Substantia nigra (tissue), 51 donors: ENCODE measurements at places on chromosomes 11 and 22.

DNA sequence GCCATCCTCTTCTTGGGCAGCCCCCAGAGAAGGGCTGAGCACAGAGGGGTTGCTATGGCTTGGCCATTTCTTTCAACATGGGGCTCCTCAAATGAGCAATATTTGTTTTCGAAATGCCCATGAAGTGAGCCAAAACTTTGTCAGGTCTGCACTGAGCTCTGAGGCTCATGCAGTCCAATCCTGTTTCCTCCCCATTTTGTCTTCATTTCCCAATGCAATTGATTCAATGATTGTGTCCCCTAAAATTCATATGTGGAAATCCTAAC lies 60.6 kb upstream of the CD44 start:
- no peak for DNase-seq

DNA sequence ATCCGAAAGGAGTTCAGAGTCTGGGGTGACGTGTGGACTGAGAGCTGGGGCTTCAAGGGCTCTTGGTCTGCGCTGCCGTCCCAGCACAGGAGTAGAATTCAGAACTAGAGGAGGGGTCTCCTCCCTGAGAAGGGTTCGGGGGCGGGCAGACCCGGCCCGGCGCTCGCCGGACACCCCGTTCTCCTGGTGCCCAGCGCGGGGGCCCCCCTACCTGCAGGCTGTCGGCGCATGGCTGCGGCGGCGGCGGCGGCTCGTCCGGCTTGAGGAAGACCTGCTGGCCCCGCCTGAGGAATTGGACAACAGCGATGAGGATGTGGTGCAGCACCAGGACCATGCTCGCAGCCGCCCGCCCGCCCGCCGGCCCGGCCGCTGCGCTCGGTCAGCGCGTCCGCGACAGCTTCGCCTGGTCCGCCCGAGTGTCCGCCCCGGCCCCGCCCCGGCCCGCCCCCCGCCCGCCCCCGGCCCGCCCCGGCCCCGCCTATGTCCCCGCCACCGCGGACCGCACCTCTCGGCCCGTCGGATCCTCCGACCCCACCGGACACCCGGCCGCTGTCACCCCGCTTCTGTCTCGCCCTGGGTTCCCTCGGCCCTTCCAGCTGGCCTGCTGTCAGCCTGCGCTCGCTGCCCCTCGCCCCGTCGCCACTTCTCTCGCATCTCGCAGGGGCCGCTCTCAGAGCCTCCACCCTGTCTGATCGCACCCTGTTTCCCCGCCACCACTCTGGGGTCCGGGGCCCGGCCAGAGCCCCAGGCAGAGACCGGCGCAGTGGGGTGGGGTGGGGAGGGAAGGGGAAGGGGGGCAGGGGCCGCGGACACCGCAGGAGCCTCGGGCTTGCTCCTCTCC lies 32.0 kb downstream of the PDE2A start:
- DNase-seq: peak; percentile 26

GRCh38 chr11:1754376-1755150 lies 4.2 kb upstream of the IFITM10 start:
- DNase-seq: no peak

- no peak for DNase-seq
These were observed 30.7 kb downstream of the TIMP3 start for GRCh38 chr22:32832174-32832573.

- no peak for DNase-seq
These were observed 36.4 kb upstream of the ZNRF3 start for GRCh38 chr22:28846994-28847393.

GRCh38 chr11:102560555-102561011 lies 30.0 kb upstream of the MMP7 start:
- DNase-seq: no peak

- DNase-seq: no peak
These were observed 728.1 kb downstream of the BRD1 start for GRCh38 chr22:49099496-49100124.

GRCh38 chr22:40472579-40472978 lies 102.2 kb downstream of the SGSM3 start:
- DNase-seq: no peak

GRCh38 chr11:6670202-6670830 lies 12.8 kb downstream of the MRPL17 start:
- no peak for DNase-seq

DNA sequence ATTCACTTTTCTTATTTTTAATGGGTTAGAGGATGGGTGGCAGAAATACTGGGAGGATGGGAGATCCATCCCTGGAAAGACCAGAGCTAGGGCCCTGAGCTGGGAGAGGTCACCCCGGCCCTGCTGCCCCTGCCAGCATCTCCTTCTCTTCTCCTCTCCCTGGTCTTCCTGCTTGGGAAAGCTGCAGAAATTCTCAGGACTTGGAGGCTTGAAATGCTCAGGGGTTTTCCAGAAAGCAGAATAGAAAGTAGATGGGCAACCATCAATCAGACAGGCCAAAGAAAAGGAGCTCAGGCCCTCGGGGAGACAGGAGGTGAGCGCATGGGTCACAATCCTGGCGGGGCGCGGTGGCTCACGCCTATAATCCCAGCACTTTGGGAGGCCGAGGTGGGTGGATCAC lies 1.5 kb downstream of the APOBEC3H start:
- DNase-seq: no peak

DNA sequence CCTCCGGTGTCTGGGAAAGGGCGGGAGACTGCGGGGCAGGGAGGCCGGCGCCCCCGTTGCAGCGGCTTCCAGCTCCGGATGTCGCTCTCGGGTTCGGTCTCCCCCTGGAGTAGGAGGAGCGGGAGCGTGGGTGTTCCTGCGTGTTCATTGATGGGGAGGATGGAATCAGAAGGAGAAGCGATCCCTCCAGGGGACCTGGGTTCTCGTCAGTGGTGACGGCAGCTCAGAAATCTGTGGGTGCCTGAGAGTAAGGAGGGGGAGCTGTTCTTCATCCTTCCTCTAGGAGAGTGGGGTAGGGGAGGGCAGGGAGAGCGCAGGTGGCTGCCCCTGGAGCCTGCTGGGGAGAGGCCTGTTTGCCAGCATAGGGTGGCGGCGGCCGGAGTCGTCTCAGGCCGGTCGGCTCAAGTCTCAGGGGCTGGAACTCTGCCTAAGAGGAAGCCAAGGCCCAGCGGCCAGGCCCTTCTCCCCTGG lies 1.1 kb downstream of the UBASH3B start:
- DNase-seq: no peak

DNA sequence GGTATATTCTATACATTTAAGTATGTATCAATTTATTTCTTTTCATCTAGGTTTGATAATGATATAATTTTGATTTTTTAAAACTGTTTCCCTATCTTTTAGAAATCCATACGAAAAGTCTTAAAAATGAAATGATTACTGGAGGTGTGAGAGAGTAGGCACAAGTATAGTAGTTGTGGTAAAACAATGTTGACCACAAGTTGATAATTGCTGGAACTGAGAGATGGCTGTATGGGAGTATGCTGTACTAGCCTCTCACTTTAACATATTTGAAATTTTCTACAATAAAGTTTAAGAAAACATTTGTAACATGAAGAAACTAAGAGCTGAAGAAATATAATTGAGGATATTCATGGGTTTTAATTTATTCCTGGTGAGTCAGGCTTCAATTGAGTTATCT lies 30.0 kb downstream of the FSHB start:
- no peak for DNase-seq

GRCh38 chr11:118629761-118630661 lies 22.6 kb downstream of the PHLDB1 start:
- no peak for DNase-seq

DNA sequence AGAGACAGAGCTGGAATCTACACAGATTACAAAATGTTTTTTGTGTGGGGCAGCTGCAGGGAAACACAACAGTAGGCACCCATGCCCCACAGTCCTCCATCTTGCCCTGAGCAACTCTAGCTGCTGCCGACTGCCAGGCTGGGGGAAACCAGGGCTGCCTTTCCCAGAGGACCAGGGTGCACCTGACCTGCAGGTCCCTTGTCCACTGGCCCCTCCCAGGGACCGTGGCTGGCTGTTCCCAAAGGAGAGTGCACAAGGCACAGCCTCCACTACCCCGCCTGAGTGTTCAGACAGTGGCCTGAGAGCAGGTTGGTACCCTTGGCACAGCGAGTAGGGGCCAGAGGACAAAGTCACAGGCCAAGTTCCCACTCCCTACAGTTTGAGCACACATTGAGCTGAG lies 181.8 kb downstream of the BARX2 start:
- DNase-seq: no peak

GRCh38 chr22:49418943-49419342 lies 408.7 kb downstream of the BRD1 start:
- no peak for DNase-seq

DNA sequence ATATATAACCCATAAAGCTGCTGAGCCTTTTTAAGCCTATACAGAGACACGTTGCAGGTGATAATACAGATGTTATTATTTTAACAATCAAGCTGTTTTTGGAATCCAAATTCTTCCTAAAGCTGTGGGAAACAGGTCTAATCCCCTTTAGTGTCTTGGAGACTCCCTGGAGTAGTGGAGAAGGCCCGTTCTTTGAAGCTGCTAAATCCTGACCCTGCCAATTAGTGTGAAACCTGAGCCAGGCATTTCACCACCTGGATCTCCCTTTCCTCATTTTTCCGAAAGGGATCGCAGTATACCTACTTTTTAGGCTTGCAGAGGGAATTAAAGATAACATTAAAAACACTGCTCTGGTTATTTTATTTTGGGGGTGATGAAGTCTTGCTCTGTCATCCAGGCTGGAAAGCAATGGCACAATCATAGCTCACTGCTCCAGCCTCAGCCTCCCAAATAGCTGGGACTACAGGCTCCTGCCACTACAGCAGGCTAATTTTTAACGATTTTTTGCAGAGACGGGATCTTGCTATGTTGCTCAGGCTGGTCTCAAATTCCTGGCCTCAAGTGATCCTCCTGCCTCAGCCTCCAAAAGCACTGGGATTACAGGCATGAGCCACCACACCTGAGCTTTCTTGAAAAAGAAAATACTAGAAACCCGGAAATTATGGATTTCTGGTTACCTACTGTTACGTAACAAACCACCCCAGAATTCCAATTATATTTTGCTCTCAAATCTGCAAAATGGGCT lies 1.7 kb upstream of the EIF4ENIF1 start:
- DNase-seq: no peak

- DNase-seq: no peak
These were observed 12.5 kb downstream of the USH1C start for GRCh38 chr11:17531636-17532113.

- no peak for DNase-seq
These were observed 40.1 kb upstream of the LYVE1 start for GRCh38 chr11:10608584-10608983.

DNA sequence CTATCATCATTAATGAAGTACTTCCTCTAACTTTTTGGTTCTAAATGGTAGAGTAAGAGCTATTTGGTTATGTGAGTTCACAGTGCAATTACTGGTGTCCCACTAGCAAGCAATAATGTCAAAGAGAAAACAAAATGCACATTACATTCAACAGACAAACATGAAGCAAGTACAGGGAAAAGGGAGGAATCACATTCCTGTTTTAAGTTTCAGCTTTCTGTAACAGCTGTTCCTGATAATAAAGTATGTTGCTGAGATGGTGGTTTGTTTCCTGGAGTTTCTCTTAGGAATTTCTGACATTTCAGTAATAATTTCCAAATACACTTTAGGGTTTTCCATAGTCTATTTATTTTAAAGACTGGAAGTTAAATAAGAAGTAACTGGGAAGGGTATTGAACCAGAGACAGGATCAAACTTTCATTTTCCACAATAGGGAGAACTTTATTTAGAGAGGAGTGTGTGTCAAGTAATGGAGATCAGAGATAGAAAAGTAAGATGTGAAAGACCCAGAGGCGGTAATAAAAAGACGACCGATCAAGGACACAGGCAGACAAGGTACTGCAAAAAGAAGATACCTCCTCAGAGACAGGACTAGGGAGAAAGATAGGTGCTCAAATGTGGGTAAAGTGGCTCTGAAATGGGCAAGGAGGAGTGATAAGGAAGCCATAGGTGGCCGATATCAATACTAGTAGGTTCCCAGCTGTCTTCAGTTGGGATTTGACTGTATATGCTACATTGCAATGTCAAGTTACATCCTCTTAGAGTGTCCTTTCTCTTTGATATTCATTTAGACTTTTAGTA lies 20.8 kb upstream of the CLNS1A start:
- DNase-seq: no peak

GRCh38 chr11:131671734-131672133 lies 301.3 kb downstream of the NTM start:
- peak; percentile 76 for DNase-seq

DNA sequence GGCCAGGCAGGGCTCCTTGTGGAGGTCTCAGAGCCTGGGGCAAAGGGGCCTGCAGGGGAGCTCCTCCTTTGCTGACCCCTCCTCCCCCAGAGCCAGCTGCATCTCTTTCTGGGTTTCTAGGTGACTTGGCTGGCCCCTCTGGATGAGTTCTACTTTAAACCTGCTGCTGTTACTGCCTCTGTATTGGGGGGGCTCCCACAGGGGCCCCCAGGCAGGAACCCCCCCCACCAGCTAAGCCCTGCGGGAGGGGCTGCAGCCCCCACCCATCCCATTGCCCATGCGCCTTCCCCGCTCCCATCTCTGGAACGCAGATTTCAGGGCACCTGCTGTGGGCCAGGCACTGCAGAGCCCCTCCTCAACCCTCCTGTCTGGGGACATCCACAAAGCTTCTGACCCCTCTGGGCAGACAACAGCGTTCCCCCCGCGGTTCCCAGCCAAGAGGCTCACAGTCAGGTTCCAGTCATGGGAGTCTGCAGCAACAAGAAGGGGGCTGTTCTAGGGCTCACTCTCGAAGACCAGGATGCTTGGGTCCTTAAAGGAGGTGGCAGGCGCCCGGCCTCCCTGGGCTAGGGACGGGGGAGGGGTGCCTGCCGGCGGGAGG lies 815 bp upstream of the PLCB3 start:
- DNase-seq: no peak

DNA sequence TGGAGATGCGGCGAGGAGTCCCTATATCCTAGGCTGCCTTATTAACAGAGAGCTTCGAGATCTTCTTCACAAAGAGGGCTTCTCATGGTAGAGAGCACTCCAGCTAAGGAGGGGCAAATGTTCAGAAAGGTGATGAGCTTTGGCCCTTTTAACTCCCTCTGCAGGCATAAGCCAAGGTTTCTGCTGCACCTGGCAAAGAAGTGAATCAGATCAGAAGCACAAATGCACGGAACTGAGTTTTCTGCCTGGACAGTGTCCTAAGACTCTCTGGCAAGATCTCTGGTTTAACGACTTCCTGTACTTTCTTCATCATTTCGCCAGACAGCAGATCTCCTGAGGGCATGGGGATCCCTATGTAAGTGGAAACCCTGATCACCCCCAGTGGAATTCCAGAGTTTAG lies 37.2 kb downstream of the POU2AF3 start:
- DNase-seq: no peak

- no peak for DNase-seq
These were observed 13.0 kb upstream of the OPCML start for GRCh38 chr11:133545199-133545803.

- no peak for DNase-seq
These were observed 717 bp downstream of the OSM start for GRCh38 chr22:30265823-30266444.

- no peak for DNase-seq
These were observed 68.2 kb downstream of the CASP12 start for GRCh38 chr11:104830080-104830479.

- DNase-seq: no peak
These were observed 127.0 kb downstream of the TRPC6 start for GRCh38 chr11:101456812-101457211.
